ENCODE measurements at places on chromosomes 12 and 14. TPM values are rescaled to one million over a fixed set of nuclear protein-coding genes. Genes with fewer than 3 reads are reported as not detected.

Gene KRT85
- not detected for total RNA-seq

Gene FAM181A
- total RNA-seq: not detected

GRCh38 chr12:75774261-75775052, 257.1 kb downstream of the PHLDA1 start:
- DNase-seq: no peak

Gene TAS2R13
- 0.19 TPM for total RNA-seq

All from CD8-positive, alpha-beta T cell (primary cell).